ENCODE measurements at places on chromosomes 4 and X.

DNA sequence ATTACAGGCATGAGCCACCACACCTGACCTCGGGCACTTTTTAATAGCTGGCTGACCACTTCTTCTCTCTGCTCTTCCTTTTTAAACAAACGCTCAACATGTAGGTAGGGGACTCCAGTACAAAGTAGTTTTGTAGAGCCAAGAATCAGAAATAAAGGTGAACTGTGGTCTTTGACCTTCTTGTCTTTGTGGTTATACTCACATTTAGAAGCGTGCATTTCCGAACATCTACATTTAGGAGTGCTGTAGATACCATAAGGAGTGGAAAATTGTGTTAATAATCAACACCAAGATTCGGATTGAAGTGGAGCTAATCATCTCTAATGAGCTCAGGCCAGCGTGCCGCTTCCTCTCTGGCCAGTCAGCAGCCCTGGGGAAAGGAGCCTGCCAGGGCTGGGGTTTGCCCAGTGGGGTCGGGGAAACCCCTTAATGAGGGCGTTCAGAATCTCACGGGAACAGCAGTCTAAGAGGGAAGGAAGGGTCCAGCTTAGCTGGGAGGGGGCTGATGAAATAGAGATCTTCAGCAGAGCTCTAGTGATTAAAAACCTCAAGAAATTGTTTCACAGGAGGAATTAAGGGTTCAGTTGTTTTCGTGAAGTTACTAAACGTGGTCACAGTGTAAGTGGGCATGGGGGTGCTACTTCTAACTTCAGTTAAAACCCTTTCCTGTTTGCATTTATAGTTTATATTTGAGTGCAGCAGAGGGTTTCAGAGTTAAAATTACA lies 81.2 kb downstream of the GAB1 start:
- no peak for DNase-seq

DNA sequence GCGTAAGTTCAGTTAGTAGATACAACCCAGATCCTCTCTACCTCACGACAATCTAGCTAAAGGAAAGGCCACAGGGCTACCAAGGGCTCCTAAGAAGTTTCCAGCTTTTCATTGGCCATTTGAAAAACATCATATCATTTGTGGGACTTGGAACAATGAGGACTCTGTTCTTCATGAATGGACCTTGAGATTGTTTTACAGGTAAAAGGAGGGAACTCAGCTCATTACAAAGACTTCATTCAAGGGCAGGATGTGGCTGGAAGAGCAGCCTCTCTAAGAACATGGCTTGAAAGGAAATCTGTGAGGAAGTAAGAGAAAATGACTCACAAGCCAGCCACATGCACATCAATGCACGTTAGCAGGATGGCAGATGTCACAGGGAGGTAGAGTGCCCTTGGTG lies 105.9 kb upstream of the SLC7A11 start:
- no peak for DNase-seq

DNA sequence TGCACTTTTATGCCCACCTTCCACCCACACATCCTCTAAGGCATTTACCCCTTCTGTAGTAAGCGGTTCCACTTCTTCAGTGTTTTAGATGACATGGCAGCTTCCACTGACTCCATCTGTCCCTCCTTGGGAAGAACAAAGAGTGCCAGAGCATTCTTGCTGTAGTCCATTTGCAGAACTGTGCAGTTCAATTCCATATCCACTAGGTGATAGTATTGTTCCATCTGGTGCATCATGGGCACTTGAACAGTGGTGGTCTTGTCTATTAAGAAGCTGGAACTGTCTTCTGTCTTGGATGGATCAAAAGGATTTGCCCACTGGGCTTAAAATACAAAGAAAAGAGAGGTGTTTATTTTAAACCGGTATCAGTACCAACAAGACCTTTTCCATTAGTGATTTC lies 3.5 kb downstream of the SERPINA7 start:
- DNase-seq: no peak

GRCh38 chr4:67886281-67886680 lies 2.5 kb upstream of the TMPRSS11D start:
- DNase-seq: no peak

DNA sequence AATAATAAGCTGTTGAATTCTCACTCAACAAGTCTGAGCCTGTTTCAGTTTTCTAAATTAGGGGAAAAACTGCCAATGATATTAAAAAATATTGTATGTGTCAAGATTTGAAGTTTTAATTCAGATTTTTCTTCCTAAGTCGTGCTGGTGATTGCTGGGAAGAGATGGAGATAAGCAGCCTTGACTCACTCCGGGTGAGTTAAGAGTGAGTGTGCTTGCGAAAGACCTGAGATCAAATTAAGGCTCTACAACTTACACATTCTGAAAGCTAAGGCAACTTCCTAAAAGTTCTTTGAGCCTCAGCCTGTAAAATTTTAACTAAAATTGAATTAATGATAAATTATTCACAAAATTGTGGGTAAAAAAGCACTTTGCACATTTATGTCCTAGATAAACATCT lies 1441.2 kb downstream of the PCDH7 start:
- DNase-seq: no peak

GRCh38 chr4:158912390-158912789 lies 143.6 kb downstream of the FNIP2 start:
- DNase-seq: no peak

- DNase-seq: no peak
These were observed 4.9 kb downstream of the SPRY1 start for GRCh38 chr4:123401271-123402120.

GRCh38 chrX:45063319-45064095 lies 137.2 kb downstream of the DIPK2B start:
- DNase-seq: no peak

- DNase-seq: peak; percentile 51
These were observed 30.5 kb downstream of the RHOH start for GRCh38 chr4:40227284-40227683.

- DNase-seq: no peak
These were observed 59.7 kb upstream of the IL15 start for GRCh38 chr4:141576585-141577110.

DNA sequence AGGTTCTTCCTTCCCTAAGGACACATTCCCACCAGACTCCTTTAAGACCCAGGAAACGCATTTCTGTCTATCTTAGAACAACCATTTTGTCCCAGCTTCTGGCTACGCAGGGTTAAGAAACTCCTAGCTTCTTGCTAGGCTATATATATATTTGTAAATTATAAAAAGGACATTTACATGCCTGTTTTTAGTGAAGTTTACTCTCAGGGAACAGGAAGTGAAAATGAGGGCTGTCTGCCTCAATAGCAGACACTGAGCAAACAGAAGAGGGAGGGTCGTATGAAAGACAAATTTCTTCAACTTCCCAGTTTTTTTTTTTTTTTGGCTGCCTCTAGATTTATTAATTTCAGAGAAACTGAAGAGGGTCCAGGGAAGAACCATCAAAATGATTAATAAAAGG lies 9.3 kb upstream of the FRMPD3 start:
- no peak for DNase-seq

DNA sequence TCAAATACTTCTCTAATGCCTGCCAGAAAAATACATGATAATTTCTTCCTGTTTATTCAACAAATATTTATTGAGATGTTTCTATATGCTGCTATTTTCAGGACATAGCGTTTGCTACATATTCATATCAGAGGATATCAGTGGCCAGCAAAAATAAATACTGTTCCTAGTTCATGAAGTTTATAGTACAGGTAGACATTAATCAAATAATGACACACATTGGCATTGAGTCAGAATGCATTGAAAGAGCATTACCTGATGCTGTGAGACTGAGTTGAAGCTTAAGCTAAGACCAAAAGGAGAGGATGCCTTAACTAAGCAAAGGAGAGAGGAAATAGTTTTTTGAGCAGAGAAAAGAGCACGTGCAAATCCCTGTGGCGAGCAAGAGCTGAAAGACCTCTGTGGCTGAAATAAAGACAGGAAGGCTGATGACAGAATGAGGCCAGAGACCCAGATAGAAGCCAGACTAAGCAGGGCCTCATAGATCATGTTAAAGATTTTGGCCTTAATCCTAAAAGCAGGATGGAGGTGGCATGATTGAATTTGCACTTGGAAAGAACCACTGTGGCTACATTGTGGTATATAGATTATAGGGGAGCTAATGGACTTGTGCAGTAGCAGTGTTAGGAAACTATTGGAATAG lies 36.2 kb downstream of the FAM241A start:
- no peak for DNase-seq

GRCh38 chr4:139315221-139315675 lies 13.0 kb upstream of the NDUFC1 start:
- DNase-seq: no peak

DNA sequence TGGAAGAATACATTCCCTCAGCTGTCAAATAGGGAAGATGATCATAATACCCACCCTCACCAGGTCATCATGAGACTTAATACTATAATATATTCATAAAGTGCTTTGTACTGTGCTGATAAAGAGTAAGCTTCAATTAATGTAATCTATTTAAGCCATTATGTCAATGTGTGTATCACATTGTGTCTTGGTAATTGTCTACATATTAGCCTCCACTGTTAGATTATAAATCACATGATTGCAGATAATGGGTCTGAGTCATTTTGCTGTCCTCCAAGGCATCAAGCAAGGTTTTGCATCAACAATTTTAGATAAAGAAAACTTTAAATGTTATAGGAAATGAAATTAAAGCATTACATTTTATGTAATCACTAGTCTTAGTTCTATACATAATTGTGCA lies 45.2 kb upstream of the CEP135 start:
- DNase-seq: no peak

DNA sequence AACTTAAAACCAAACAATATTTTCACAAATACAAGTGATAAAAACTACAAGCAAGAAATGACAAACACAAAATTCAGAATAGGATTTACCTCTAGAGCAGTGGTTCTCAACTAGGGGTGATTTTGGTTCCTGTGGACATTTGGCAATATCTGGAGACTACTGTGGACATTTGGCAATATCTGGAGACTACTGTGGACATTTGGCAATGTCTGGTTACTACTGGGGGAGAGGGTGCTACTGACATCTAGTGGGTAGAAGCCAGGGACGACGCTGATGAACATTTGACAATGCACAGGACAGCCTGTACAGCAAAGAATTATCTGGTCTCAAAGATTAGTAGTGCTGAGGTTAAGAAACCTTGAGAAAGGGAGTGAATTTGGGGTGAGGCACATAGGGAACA lies 169.8 kb downstream of the CLCN4 start:
- no peak for DNase-seq

DNA sequence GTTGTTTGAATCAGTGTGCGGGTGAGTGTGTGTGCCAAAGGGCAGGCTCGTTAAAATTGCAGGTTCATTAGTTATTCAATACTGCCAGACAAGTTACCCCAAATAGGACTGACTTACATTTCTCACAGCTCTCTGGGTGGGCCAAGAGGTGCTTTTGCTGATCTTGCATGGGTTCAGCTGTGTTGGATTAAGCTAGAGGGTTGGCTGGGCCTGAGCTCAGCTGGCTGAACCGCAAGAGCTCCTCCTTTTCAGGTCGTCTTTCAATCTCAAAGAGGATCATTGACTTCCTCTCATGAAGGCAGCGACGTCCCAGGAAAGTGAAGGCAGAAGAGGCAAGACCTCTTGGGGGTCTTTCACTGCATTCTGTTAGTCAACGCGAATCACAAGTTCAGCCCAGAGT lies 343.3 kb upstream of the FRG1 start:
- DNase-seq: no peak

DNA sequence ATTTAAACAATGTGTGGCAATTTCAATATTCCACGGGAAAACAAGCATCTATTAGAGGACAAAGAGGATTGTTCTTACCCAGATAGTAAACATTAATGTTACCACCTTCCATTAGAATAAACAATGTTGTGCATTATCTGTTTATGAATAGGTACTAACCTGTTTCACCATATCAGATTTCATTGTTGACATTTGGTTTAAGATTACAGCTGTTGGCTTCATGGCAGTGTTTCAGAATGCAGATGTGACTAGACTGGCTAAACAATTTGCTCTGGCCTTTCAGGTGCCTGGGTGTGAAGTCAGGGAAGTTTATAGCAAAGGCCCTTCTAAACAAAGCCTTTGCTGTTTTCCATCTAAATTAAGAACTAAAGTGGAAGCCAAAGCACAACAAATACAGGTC lies 464.7 kb upstream of the FAM47C start:
- DNase-seq: no peak

DNA sequence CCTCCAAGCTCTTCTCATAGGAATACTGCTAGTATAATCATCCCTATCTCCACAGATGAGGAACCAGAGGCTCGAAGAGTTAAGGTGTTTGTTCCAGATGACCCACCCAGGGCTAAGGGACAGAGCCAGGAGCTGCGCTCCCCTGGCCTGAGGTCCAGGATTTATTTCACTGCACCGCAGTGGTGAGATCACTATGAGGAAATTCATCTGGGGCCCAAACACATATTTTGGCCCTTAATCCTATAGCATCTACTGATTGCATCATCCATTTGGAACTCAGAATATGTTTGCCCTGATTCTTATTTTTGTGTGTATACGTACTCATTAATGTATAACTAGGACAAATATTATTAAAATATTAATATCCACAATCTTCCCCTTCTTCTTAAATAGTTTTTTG lies 100.1 kb upstream of the RBPJ start:
- DNase-seq: no peak

DNA sequence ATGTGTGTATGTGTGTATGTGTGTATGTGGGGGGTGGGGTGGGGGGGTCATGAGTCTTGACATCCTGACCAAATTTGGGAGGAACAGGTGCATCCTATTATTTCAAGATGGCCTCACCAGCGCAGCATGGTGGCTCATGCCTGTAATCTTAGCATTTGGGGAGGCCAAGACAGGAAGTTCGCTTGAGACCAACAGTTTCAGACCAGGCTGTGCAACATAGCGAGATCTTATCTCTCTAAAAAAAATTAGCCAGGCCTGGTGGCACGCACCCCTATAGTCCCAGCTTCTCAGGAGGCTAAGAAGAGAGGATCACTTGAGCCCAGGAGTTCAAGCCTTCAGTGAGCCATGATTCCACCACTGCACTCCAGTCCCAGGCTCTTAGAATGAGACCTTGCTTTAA lies 47.0 kb upstream of the DHRSX start:
- DNase-seq: no peak

GRCh38 chrX:118346258-118347094 lies 570 bp downstream of the WDR44 start:
- DNase-seq: peak; percentile 16

DNA sequence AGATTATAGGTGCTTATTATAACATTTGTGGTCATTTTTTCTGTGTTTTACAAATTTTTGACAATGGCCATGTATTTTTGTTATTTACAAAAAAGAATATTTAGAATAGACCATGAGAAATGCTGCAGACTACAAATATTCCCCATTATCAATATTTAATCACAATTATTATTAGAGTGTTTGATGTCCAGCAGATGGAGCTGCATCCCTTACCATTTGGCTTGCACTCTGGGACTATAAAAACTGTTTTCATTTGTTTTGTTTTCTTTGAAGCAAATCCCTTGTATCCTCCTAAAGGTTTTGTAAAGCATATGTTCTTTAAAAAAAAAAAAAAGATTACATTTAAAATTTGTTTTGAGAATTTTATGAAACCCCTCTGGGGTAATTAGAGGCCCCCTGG lies 85.6 kb upstream of the CXorf66 start:
- no peak for DNase-seq

- DNase-seq: peak; percentile 23
These were observed 866 bp upstream of the UVSSA start for GRCh38 chr4:1345903-1346780.
